ENCODE measurements at places on chromosomes 7 and 10.

DNA sequence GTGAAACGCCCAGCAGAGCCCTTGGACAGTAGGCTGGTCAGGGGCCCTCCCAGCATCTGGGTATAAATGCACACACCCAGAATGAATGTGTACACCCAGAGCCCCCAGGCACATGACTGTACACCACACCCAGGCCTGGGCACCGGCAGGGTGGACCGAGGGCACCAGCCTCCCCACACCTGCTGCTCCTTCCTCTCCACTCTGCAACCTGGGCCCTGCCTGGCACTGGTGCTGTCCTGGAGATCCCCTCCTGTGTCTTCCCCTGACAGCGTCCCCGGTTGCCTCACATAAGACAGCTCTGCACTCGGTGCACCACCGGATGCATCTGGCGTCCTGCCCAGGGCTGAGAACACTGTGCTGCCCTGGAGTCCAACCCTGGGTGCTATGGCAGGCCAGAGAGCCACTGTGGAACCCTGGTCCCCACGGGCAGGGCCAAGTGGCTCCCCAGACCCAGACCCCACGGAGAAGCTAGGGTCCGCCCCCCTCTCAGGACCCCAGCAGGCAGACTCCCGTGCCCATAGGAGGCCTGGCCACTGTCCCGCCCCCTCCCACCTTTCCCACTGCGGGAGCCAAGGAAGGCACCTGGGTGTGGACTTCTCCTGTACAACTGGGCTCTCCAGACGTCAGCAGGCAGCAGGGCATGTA, 6.6 kb downstream of the RASGEF1A start:
- no peak for DNase-seq

DNA sequence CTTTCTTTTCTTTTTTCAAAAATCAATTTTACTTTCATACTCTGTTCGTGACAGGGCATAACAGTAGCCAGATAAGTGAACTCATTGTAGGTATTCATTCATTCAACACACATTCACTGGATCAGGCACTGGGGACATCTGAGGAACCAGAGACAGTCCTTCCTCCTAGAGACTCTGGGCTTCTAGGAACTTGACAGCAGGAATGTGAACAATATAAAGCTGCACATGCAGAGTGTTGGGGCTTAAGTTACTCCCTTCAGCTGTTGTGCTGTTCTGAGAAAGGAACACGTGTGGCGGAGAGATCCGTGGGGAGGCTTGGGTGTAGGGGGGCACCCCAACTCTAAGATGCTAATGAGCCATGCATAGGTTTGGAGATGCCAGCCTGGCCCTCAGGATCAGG, 120.4 kb downstream of the PKD1L1 start:
- no peak for DNase-seq

- no peak for DNase-seq
Measured at GRCh38 chr10:69750011-69750373, 51.7 kb upstream of the COL13A1 start.

- DNase-seq: no peak
Measured at GRCh38 chr10:12471135-12471534, 121.8 kb downstream of the CAMK1D start.

- no peak for DNase-seq
Measured at GRCh38 chr7:28466341-28466740, 54.0 kb downstream of the CREB5 start.

- DNase-seq: no peak
Measured at GRCh38 chr10:73263693-73264347, 11.4 kb upstream of the MRPS16 start.

GRCh38 chr7:107538001-107538400, 25.7 kb downstream of the COG5 start:
- no peak for DNase-seq

- no peak for DNase-seq
Measured at GRCh38 chr7:71491336-71491735, 359.4 kb downstream of the GALNT17 start.

DNA sequence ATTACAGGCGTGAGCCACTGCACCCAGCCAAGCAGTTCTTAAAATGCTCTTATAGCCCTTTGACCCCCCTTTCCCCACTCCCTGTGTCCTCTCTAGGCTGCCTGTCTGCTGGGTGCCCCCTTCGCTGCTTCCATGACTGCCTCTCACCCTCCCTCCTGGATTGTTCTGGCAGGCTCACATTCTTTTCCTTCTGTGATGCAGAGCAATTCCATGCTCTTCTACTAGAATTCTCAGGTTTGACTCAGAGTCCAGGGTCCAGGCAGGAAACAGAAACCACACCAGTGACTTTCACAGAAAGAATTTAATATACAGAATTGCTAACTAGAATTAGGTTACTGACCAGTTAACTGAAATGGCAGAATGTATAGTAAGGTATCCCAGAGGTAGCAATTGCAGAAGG, 244.8 kb downstream of the BAMBI start:
- no peak for DNase-seq

- DNase-seq: peak; percentile 41
Measured at GRCh38 chr10:95133016-95133752, 60.9 kb upstream of the ACSM6 start.

DNA sequence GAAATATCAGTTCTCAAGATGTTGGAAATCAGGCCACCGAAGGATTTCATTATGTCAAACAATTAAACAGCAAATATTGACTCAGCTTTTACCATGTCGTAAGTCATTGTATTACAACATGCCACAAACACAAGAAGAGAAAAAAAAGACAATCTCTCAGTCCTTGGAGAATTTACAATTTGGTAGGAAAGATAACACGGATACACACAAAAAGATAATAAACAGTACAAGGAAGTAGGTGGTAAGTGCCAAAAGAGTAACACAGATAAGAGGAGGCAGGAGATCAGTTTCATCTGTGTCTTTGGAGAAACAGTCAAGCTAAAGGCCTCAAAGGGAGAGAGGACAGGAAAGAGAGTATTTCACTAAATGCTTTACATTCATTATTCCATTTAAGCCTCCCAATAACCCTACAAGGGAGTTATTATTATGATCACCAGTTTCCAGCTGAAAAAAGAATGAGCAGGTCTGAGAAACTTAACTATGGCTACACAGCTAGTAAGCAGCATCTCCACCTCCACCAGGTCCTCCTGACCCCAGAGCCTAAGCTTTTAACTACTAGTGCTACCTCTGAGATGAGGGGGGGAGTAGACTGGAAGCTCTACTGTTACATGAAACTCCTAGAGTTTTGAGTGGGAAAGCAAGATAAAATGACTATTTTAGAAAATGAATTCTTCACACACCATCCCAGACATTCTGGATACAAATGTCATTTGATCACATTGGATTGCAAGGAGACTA, 13.9 kb upstream of the DNAJC1 start:
- no peak for DNase-seq

DNA sequence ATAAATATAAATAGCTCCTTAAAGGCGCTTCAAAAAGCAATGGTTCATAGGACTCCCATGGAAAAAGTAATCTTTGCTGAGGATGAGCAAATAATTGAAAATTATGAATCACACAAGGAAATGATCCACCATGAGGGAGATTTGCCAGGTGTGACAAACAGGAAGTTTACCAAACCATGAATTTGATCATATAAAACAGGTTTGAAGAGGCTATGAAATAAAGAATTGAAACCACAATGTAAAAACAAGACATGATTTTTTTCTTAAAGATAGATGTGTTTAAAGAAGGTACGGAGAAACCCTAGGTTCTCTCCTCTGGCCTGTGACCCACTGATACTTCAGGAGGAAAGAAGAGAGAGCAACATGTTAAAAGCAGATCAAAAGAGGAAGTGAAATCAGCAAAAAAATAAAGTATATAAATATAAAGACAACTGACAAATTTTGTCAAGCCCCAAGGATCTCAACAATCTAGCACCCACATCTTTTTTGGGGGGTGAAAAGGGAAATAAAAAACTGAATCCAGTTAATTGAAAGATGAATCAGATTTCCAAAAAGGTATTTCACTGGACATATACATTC, 111.3 kb upstream of the ASAH2 start:
- DNase-seq: no peak

- no peak for DNase-seq
Measured at GRCh38 chr7:116399819-116400218, 99.7 kb upstream of the CAV2 start.

DNA sequence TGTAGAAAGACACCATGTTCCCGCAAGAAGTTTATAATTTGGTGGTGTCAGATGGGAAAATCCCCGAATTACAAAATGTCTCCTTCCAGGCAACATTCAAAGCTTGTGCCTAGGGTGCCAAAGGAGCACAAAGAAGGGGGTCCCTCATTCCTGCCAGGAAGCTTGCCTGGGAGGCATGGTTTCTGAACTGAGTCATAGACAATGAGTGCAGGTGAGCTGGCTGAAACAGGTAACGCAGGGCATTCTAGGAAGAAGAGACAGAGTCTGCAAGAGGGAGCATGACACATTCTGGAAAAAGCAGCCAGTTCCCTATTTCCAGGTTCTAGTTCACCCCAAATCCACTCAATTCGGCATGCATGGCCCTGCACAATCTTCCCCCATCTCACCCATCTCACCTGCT, 11.9 kb upstream of the CALU start:
- DNase-seq: no peak

DNA sequence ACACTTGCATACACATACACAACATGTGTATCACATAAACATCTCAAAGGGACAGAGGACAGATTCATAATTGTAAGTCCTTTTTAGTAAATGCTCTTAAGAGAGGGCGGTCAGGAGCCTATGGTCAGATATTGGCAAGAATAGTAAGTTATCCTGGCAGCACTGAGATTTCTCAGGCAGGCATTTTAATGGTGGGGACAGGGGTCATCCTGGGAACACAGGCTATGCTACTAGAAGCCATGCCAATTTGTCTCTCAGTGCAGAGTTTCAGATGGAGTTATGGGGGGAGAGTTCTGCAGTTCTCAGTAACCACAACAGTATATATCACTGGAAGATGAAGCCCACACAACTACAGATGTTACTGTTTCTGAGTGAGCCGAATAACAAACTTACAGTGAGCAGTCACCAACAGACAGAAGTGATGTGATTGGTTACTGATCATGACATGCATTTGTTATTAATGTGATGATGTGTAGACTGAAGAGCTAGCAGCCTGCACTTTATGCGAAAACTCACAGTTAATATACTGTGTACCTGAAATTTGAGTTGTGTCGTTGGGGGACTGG, 16.4 kb downstream of the ZNF487 start:
- DNase-seq: no peak

- DNase-seq: no peak
Measured at GRCh38 chr10:777913-778479, 88.5 kb upstream of the DIP2C start.

DNA sequence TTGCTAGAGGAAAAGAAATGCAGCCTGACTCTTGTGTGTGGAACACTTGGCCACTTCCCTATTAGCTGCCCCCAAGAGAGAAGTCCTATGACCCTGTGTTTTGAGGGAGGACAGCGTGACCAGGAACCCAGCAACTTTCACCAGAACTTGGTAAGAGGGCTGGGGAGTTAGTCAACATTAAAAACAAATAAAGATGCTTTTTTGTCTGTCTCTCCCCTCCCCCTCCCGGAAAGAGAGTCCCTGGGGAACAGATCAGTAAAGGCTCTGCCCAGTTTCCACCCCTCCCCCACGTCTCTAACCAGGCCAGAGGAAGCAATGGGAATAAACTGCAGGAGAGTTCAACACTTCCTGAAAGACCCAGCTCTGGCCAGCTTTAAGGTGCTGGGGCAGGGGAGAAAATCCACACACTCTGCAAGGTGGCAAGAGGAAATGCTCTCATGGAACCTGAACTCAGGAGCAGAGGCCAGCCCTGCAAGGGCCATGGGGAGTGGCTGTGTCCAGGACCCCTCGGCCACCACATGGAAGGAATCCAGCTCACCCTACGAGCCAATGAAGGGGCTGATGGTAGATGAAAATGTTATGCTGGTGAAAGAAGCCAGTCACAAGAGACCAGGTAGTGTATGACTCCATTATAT, 21.5 kb downstream of the SH3PXD2A start:
- DNase-seq: no peak

GRCh38 chr7:33959676-33960075, 54.3 kb downstream of the BMPER start:
- DNase-seq: no peak

DNA sequence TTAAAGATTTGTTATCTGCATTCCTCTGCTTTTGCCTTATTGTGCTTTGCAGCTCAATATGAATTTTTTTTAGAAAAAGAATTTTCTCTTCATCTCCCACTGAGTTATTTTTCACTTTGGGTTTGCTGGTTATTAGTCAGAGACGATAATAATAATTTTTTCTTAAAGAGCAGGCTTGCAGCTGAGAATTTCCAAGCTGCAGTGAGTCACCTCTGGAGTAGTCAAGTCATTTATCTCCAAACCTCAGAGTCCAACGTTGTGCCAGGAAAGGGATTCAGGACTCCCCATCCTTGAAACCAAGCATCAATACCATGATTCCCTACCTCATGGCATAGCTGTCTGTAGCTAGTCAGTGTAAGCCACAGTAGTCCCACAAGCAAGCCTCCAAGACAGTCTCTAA, 15.2 kb upstream of the EGR2 start:
- no peak for DNase-seq

Measured in T follicular helper cell (primary cell).